ENCODE measurements at places on chromosomes 6 and 20.
A peak's percentile ranks its signal among the peaks of the same experiment; 100 is the strongest.

DNA sequence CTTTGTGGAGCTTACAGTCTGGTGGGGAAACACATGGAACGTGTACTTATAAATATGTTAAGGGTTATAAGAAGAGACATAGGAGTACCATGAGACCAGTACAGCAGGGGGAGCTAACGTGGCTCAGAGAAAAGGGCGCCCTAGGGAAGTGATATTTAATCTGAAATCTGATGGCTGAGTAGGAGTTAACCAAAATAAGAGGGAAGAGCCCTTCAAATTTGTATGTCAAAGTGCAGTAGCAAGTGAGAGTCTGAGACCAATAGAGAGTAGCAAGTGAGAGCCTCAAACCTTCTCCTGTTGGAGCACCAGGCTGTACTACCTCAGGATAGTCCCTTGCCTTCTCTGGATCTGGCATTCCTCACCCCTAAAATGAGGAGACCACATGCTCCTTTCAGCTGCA lies 6.1 kb upstream of the PKIG start:
- no peak for DNase-seq

DNA sequence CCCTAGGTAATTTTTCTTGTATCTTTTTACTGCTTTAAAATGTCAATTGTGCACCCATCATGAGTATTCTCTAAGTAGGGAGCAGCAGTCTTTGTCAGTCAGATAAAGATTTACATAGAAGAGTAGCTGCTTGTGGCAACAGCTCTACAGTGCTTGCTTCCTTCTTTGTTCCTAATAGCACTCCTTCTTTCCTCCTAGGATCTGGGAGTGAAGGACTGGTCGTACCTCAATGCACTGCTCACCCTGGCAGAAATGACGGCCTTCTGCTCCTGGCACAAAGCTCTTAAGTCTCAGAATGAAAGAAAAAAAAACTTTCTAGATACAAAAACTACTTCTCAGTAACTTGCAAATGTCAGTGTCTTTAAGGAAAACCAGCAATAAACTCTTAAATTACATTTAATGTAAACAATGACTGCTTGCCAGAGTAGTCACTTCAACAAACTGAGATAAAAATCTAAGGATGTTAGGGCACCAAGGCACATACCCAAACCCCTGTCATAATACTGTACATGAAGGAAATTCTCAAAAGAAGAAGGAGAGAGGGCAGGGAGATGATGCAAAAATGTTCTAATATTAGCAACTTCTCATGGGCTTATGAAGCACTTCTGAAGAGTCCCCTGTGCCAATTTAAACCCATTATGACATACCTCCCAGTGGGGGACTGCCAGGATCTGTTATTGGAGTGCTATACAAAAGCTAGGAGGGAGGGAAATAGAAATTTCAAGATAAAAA lies 34.0 kb downstream of the NCOA6 start:
- no peak for DNase-seq

DNA sequence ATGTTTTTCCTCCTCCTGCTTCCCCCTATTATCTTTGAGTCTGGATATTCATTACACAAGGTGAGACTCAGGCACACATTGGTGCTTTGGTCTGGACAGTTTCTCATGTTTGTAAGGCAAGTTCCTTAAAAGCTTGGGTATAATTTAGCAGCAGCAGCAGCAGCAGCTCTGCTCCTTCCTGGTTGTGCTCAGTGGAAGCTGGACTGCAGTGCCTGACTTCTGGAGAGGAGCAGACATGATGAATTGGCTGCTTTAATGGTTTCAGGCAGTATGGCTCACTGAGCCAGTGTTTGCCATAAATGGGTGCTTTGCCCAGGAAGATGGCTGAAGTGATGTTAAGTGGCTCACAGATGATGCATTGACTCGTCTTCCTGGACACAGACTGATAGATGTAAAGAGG lies 32.4 kb downstream of the SLC9A8 start:
- DNase-seq, result no peak

DNA sequence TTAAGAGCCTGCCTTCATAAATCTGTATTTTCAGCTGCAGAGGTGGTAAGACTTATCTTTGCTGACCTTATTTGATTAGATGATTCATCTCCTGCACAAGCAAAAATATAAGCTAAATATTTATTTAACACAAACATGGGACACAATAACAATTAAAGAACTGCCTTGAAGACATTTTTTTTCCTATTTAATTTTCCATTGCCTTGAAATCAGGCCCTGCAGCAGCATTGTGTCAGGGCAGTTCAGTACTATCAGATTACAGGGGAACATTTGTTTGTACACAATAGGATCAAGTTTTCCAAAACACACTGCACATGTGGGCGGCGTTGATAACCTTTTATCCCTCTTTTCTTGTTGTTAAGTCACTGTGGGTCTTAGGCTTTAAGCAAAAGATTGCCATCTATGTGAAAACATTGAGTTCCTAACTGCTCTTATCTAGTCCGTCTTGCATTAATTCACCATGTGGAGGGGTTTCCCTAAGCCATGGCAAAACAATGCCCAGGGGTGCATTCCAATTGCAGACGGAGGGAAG lies 7.4 kb downstream of the ADGRF5 start:
- no peak for DNase-seq

- DNase-seq, result no peak
These were observed 60.5 kb downstream of the NRN1 start for GRCh38 chr6:5946181-5946580.

DNA sequence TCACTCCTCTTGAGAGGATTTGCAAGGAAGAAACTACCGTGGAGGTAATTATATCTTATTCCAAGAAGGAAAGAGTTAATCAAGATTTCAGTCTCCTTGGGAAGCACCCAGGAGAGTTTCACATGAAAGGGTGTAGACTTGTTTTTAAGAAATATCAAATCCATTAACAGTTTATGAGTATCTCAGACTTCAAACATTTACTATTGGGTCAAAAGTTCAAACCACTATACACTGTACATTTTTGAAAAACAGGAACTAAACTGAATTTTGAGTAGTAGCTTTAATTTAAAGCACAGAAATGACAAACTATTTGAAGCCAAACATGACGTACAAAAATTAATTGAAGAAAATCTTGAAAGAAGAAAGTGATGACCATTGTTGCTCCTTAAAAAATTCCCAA lies 164.0 kb downstream of the FOXC1 start:
- no peak for DNase-seq

GRCh38 chr6:27836141-27836782 lies 75.9 kb downstream of the OR2B2 start:
- no peak for DNase-seq

GRCh38 chr6:161434350-161434749 lies 160.5 kb upstream of the AGPAT4 start:
- DNase-seq, result peak; percentile 47

- DNase-seq, result no peak
These were observed 42.4 kb downstream of the RNGTT start for GRCh38 chr6:88920774-88921733.

DNA sequence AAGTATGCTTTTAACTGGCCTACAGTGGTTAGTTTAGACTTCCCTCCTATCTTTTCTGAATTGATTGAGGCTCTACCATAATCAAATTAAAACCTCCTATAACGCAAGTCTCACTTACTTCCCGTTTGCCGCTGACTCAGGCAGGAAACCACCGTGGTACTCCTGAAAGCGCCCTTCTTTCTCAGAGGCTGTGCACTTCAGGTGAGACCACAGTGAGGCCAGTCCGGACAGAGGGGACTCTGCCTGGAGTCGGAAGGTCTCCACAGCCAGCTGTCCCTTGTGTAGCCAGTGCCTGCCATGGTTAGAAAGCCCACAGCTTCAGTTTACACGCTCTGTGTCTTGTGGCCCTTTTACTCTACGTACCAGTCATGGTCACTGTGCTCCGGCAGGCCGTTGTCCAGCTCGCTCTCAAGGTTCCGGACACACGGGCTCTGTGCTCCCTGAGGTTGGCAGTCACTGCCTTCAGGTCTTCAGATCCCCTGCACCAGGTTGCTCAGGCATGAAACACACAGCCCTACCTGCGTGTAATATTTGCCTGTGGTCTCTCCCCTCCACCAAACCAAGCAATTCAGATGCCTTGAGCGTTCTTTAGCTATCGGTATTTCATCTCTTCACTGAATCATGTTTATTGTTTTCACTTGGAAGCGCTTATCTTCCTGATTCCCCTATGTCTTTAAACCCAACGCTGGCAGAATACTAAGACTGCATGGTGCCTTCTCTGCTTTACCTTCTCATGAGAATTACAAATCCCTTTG lies 178.8 kb downstream of the SMOC2 start:
- DNase-seq, result no peak

DNA sequence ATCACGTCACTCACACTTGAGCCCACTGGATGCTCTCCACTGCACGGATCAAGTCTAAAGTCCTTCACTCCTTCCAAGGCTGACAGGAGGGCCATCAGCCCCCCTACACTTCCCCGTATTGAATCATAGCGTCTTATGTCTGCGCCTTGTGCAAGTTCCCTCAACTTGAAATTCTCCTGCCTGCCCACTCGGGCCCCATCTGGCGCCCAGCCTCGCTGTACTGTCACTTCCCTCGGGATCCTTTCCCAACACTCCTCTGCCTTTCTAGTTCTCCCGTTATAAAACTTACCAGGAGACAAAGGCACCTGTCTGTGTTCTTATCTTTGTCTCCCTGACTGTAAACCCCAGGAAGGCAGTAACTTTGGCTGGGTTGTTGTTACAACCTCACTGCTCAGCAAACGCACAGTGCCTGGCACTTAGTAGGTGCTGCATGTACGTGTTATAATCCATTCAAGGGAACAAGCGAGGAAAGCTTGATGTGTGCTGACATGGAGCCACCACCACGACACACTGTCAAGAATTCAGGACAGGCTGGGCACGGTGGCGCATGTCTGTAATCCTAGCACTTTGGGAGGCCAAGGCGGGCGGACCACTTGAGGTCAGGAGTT lies 33.8 kb upstream of the ZFAND3 start:
- DNase-seq, result no peak

DNA sequence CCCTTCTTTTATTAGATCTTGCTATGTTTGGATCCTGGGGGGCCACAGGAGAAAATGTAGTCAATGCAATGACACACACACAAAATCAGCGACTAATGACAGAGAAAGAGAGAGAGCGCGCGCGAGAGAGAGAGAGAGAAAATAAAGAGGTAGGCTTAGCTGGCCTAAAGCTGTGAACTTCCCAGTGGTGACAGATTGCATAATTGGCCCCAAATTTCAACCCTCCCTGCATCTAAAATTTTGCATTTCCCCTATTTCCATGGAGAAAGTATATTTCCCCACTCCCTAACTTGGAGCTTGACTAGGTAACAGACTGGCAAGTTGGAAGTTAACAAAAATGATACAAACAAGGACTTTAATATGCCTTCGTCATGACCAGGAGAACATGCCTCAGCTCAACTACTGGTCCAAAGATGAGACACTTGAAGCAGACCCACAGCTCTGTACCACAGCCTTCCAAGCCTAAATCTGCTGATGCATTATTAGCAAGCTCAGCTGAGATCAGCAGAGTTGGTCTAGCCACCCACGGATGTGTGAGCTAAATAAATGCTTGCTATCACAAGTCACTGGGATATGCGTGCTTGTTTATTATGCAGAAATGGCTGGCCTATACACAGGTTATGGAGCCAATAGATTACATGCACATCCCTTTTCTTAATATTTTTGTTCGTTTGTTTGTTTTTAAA lies 118.1 kb upstream of the PRDM1 start:
- DNase-seq, result no peak
